ENCODE measurements at places on chromosomes 6 and 20. TPM values are rescaled to one million over a fixed set of nuclear protein-coding genes. Genes with fewer than 3 reads are reported as not detected.

The HLA-DRB5 gene
- not detected for total RNA-seq

GRCh38 chr20:32326504-32326845 lies 31.7 kb upstream of the ASXL1 start:
- no peak for DNase-seq

The ERVFRD-1 gene
- total RNA-seq, result not detected

- no peak for DNase-seq
These were observed 16.2 kb upstream of the BLCAP start for GRCh38 chr20:37543828-37544227.

The OVOL2 gene
- 7.8 TPM for total RNA-seq

DNA sequence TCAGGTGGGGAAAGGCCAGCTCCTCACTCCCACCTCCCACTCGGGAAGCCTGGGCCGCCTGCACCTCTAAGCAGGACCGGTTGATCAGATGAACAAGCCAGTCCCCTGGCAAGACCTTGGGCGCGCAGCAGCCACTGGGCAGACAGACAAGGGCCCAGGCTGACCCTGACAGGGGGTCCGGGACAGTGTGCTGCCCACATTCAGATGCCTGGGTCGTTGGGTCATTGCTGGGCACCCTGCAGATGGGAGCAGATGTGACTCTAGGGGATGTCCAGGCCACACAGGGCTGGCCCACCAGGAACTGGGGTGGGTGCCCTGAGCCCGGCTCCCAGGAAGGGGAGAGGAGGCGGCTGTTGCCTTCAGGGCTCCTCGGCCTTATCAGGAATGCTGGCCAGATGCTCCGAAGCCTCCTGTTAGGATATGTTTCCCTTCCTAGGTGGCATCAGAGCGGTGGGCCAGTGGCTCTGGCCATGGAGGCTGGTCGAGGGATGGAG lies 17.3 kb upstream of the FRMD1 start:
- peak; percentile 45 for DNase-seq

The ENPP3 gene
- total RNA-seq, result not detected

GRCh38 chr6:127561660-127562059 lies 15.3 kb upstream of the C6orf58 start:
- no peak for DNase-seq

GRCh38 chr6:13934721-13935120 lies 10.0 kb downstream of the RNF182 start:
- DNase-seq, result no peak

DNA sequence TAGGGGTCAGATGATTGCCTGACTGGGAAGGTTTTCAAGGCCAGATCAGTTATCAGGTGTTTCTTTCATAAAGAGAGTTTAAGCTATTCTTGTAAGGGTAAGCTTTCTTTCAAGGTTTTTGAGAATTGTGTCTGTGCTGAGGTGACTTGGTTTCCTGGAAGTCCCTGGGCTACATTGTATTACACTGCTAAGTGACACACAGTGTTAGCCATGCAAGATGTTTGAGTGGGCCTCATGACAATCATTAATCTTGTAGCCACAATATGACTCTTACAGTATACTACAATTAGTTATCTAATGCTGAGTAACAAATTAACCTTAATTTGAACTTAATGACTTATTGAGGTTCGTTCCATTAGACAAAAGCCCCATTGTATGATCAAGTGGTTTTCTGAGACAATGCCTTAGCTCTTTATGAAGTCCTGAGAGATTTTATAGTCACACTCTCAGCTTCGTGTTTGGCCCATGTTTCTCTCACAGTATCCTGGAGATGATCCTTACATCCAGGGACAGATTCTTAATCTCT lies 186.7 kb downstream of the RPS12 start:
- DNase-seq, result no peak

GRCh38 chr6:96624957-96625356 lies 62.0 kb downstream of the FHL5 start:
- no peak for DNase-seq

- no peak for DNase-seq
These were observed 260.0 kb upstream of the MAP3K7 start for GRCh38 chr6:90846824-90847223.

DNA sequence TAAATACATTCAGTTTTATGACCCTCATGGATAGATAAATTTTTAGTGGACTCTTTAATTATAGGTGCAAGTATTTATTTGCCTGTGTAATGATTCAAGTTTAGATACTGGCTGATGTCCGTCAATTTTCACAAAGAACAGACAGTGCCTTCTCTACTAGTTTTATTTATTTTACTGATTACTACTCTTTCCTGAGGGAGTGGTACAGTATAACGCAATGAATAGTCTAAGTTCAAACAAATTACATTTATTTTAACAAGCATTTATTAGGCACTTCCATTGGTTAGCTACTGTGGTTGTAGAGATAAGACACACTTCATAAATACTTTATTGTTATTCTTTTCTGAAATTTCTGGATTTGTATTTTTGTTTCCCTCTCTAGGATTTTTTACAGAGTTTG lies 74.3 kb downstream of the ADGRG6 start:
- no peak for DNase-seq

DNA sequence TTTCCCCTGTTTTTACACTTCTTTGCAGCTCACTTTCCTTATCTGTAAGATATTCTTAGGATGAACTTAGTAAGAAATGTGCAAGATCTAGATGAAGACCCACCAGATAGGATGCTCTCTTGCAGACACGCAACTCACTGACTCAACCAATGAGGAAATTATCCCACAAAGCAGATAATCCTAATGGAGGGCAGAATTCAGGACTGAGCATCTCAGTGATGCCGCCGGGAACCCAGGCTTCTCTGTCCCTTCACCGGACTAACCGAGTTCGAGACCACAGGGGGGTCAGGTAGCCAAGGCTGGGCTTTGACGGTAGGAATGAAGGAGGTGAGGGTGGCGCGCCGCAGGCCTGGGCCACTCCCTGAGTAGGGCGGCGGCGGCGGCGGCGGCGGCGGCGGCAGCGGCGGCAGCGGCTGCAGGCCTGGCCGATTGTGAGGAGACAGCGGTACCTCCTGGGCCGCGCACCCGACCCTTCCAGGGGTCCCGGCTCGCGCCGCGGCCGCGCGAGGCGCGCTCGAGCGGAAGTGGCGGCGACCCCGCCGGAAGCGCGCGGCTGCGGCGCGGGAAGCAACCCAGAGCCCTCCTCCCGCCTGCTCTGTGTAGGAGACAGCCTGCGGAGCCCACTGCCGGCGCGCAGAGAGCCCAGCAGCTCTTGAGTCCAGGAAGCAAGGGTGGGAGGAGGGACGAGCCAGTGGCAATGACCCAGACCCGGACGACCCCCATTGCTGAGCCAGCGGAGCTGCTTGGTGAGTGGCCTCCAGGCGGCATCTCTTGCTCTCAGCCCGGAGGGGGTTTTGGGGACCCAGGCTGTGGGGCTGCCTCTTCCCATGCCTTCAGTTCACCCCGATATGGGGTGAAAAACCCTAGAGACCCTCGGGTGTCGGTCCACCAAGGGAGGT lies at the start of gene KHDC1:
TSS of gene KHDC1 (minus strand) at position 526 of the 899 bp plus-strand sequence. CDS start 20,679 bp downstream, outside the sequence.
- DNase-seq, result peak; percentile 88

- DNase-seq, result no peak
These were observed 7.7 kb downstream of the PSMB1 start for GRCh38 chr6:170545405-170545804.

The ENPP1 gene
- 17.8 TPM for total RNA-seq

DNA sequence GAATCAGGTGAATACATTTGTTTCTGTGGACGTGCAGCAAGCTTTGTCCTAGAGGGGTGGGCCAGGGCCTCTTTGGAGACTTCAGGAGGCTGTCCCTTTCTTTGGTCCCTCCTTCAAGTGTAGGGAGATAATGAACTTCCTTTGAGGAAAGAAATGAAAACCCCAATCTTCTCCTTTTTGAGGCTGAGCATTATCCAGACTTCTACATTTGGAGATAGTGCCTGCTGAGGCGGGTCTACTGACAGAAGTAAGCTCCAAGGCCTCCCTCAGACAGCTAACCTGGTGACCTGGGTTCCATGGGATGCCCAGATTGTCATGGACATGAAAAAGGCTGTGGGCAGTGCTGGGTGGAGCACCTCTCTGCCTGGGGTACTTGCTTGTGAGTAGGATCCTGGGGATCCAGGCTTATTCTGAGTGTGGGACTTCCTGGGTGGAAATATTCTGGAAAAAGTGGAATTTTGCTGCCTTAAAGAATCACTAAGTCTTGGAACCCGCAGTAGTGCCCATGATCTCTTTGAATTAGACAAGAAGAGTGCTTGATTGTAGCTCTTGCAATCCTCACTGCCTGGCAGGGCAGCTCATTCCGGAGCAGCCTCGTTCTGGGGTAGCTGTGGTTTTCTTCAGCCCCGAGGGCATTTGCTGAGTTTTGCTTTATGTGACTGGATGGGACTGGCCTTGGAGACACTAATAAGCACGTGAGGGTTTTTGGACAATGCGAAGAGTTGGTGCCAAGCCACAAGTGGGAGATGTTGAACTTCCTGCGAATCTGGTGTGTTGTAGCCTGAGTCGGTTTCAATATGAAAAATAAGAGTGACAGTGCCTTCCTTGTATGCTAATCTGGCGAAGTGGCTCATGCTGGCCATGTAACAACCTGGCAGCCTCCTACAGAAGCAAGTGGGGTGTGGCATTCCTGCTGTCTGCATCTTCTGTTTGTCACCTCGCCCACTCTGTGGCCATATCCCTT lies 28.1 kb downstream of the SNRNP48 start:
- DNase-seq, result no peak

DNA sequence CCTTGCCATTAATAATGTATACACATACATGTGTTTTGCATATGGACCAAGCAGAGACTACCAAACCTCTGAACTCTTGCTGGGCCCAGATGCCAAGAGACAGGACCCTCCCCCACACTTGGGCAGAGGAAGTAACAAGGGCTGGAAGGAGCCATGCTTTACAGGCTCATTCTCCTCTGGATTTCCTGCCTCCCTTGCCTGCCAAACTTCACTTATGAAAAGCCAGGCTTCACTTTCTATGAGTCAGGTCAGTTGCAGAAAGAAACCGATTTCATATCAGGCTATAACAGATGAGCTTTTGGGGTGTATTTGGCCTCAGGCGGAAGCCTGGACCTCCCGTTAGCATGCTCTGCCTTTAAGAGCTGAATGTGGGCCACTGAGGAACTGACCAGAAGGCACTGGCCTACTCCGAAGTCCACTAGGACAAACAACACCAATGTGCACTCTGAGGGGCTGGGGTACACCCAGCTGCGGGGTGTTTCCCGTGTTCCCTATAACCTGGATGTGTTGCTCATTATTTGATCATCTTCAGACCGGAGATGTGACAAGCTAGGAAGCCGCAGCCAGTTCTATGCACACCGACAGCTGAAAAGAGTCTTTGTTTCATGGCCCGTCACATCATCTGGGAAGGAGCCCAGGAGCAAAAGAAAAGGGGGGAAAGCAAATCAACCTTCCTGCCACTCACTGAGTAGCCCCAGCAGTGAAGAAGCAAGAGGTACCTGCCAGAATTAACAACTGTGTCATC lies 28.5 kb downstream of the HAO1 start:
- DNase-seq, result no peak
